ENCODE measurements at places on chromosomes 3 and 15. TPM values are rescaled to one million over a fixed set of nuclear protein-coding genes. Genes with fewer than 3 reads are reported as not detected.

DNA sequence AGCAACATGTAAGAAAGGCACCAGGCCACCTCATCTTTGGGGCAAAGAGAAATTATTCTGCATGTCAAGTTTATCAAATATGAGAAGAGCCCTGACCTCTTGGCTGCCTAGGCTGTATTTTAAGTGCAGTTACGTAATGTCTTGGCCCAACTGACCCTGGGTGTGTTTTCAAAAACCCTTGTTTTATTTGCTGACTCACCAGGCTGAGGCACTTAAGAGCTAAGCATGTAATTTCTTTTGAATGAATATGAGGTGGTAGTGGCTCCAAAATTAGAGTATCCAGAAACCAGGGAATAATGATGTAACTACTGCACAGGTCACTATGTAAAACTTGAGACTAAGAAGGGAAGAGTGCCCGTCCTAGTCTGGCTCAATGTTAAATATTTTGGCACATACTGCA lies 24.3 kb downstream of the PGPEP1L start:
- no peak for DNase-seq

GRCh38 chr15:62118520-62119226 lies 46.4 kb downstream of the C2CD4B start:
- no peak for DNase-seq

DNA sequence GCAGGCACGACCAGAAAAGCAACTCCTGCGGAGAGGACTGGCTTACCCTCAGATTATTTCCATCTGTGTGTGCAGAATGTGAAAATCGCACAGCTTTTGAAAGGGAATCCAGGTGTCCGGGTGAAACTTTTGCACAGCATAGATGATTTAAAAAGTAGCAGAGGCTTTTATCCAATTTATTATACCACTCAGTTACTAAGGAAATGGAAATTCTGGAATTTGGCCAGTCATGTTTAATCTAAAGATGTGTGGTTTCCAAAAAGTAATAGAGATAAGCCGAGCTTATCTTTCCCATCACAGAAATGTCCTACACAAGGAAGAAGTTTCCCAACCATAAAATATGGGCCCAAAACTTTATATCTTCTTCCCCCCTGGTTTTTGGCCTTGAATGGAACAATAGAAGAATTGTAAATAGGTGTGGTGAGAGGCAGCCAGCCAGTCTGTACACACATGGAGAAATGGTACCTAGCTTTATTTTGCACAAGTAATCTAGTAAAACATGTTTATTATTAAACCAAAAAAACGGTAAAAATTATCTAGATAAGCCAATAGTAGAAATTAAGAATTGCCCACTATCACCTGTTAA lies 19.3 kb upstream of the SLC24A5 start:
- DNase-seq = no peak

PPM1M gene
- total RNA-seq = 4.5 TPM

CAMKV gene
- total RNA-seq = 46.8 TPM
